ENCODE measurements at places on chromosomes 6 and 20.

DNA sequence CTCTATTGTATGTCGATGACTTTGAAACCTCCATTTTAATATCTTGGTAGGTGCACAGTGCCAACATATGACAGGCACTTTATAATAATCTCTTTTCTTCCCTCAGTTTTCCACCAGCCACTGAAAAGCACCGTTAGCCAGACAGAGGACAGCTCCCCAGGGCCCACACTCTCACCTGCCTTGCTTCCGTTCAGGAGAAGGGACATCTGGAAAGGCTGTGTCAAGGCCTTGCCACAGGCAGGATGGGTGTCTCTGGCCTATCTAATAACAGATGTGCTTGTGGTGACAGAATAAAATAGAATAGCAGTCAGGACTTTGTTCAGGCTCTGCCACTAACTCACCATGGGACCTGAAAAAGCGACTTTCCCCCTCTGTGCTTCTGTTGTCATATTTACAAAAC is 75.5 kb upstream of the CCDC167 start:
- DNase-seq, result no peak

- peak; percentile 68 for DNase-seq
Measured at GRCh38 chr6:56220078-56220477, 27.3 kb downstream of the COL21A1 start.

GRCh38 chr6:125818225-125818657 is 27.5 kb downstream of the NCOA7 start:
- DNase-seq, result no peak

GRCh38 chr6:117309069-117309468 is 43.7 kb downstream of the VGLL2 start:
- DNase-seq, result no peak

DNA sequence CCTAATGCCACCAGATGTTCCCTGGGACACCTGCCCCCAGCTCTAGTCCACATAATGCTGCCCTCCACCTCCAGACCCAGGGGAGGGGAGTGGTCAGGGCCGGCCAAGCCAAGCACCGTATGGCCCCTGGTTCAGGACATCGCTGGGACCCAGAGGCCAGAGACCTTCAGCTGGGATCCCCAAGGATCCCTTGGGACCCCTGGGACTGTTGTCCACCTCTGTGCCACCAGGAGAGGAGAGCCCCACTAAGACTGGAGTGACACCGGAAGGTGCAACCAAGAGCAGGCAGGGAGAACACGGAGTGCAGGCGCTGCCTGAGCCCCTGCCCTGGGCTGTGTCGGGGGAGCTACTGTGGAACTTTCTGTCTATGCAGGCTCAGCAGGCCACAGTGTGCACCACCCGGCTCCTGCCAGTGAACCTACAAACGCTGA is 43.6 kb downstream of the CTCFL start:
- no peak for DNase-seq

GRCh38 chr6:73532293-73532692 is 11.5 kb upstream of the EEF1A1 start:
- DNase-seq, result no peak

GRCh38 chr6:5529733-5530132 is 268.4 kb downstream of the FARS2 start:
- no peak for DNase-seq

DNA sequence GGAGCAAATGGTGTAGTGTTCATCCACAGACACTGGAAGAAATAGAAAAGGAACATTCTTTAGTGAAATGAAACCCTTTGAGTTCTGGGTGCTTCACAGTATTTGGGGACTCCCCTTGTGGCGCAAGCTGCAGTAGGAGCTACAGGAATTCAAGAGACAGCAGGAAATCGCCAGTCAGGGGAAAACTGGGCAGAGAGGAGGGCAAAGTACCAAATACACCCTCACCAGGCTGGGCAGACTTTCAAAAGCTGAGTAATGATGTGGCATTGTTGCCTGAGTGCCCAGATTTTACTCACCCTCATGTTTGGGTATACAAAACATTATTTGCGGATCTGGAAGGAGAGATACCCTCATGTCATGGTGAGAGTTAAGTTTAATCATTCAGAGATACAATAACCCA is 97.9 kb downstream of the SOD2 start:
- DNase-seq, result peak; percentile 76

DNA sequence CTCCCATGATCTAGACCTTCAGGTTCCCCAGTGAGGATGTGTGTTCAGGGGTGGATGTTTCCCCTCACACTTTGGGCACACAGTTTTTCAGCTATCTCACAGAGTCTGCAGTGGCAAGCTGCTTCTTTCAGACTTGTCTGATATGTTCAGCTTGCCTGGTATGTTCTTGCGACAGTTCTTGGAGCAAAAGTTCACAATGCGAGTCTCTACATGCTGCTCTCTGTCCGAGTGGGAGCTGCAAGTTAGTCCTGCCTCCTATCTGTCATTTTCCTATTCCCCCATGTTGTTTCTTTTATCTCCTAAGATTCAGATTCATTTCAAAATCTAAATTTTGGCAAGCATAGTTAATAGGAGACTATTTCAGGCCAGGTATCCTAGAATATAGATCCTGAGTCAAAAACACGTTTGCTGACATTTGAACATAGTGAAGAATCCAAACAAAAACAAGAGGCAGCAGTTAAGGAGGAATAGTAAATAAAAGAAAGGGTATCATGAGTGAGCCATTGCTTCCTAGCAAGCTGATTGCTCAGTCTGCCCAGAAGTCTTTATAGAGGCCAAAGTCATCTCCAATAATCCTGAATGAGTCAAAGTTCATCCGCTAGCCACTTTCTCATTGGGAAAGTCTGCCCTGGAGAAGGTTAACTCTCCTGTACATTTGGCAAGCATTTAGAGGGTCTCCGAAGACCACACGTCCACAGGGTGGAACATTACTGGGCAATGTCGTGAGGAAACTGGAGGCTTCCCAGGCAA is 140.2 kb upstream of the MOCS1 start:
- DNase-seq, result peak; percentile 8

DNA sequence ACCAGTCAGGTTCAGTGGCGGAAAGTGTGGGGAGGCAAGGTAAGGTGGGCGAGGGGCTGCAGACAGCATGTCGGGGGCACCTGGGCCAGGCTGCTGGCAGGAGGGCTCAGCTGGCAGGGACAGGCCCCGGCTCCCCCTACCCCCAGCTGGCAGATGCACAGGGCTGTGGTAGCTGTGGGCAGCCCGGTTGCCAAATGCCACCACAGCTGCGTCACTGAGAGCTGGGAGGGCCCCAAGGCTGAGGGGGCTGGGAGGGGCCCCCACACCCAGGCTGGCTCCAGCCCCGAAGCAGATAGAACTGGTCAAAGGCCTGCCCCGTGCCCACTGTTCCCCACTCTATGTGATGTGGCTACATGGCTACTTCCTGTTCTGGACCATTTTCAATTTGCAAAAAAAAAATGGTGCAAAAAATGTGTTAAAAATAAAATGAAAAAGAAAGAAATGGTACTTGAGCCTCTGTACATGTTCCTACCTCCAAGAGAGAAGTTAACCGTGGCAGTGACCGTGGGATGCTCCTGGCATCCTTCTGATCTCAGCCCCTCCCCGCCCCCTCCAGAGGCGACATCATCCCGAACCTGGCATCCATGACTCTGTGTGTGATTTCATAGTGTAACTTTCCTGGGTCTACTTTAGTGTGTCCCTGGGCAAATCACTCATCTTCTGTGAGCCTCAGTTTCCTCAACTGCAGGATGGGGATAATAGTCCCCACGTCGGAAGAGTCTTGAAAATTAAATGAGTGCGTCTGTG is 64.4 kb downstream of the UBE2V1 start:
- no peak for DNase-seq

DNA sequence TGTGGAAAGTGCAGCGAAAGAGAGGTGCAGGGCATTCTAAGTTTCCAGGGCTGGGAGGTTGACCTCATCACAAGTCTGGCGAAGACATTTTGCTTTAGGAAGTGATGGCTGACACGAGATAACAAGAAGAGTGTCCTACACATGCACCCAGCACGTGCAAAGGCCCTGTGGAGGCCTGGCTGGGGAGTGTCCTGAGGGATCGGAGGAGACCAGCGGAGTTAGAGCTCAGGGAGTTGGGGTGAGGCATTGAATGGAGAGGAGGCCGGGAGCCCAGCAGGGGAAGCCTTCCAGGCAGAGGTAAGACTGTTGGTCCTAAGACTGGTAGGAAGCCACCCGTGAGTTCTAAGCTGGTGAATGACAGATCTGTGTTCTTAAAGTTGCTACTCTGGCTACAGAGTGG is 58.4 kb downstream of the PPP1R14C start:
- no peak for DNase-seq

DNA sequence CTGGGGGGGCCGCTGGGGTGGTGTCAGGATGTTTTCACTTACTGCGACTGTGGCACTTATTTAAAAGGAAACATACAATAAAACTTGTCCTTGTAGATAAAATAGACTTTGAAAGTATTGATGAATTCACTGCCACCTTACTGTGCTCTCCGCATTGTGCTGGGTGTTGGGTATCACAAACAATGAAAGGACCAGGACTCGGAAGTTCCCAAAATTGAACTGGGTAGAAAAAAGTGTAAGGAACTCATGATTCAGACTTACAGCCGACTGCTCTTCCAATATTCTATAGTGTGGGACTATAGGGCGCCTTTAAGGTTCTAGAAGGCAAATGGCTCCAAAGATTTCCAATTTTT is 32.1 kb upstream of the ID4 start:
- no peak for DNase-seq

DNA sequence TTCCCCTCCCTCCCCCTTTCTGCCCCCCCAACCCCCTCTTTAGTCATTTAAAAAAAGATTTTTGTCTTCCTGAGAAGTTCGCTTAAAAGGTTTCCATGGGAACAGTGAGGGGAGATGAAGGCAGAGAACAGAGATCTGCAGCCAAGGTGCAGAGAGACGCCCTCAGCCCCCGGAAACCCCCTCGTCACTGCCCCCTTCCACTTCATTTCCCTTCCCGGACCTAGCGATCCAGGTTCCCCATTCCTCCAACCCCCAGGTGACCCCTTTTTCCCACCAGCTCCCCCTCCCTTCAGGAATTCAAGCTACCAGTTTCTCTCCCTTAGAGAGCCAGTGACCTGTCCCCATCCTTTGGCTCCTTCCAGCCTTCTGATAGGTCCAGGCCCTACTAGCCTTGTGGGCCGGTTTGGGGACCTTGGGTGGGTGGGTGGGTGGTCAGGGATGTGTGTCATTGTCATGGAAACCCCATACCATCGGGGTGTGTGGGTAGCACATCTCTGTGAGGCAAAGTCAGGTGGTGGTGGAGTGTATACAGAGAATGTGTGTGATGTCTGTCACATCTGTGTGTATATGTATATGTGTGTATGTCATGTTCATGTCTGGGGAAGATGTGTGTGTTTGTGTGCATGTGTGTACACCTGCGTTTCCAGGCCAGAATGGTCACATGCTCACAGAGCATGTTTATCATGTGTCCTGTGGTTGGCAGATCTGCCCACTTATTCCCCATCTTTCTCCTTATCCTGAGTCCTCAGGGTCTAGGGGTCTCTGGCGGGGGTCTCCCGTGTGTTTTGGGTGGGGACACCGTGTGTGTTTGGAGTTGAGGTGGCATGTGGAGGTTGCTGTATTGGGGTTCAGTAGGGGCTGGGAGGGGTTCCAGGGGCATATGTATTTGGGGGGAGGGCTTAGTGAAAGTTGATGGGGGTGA is 7.0 kb downstream of the SYNGAP1 start:
- no peak for DNase-seq

DNA sequence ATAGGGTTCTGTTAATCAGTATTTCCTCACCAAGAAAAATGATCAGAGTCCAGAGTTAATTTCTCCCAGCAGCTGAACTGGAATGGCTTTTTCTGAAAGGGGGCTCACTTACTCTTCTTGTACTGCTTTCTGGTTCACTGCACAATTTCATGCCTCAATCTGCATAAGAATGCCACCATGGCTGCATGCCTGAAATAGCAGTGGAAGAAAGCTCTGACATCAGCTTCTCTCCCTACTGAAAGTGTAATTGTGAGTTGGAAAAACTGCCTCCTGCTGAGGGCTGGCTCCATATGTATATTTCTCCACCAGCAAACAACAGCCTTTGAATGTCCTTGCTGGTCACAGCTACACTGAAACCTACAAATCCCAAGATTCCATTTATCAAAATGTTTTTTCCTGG is 1027.2 kb upstream of the GJE1 start:
- DNase-seq, result no peak

GRCh38 chr20:33570743-33571142 is 80.8 kb downstream of the CBFA2T2 start:
- no peak for DNase-seq

GRCh38 chr20:51966296-51966971 is 164.1 kb upstream of the SALL4 start:
- peak; percentile 57 for DNase-seq

- DNase-seq, result no peak
Measured at GRCh38 chr6:44263354-44264100, 1.8 kb downstream of the NFKBIE start.

DNA sequence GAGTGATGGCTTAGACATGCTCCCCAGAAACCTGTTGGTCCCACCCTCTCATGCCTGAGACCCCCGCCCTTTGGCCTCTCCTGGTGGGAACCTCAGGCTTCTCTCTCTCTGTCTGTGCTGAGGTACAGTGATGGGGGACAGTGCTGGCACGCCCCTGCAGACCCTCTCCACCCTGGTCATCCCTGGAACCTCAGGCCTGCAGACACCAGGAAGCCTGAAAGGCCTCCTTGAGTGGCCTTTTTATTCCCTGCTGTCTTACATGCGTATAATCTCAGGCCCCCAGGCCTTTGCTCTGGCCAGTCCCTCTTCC is 78.5 kb upstream of the MAFB start:
- no peak for DNase-seq

GRCh38 chr6:120700001-120700400 is 634.3 kb downstream of the TBC1D32 start:
- no peak for DNase-seq

DNA sequence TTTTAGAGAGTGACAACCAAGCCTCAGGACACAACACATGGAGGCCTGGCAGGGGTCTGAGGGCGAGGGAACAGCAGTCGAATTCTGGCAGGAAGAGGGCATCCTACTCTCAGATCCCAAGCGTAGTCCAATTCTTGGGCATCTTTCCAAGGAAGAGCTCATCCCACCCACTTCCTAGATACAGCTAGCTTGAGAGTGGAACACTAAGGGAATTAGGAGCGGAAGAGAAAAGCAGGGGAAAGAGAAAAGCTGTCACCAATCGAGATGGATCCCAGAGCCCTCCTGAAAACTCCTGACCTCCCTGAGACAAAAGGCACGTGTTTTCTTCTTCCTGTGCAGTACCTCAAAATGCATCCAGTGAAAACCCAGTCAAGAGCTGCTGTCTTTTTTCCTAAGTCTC is 67.1 kb downstream of the GFOD1 start:
- DNase-seq, result no peak

Data from RWPE1 (cell line).